NCI-H748 treated with DMSO at 0.1 percent for 48 hours (cell line): ENCODE measurements at places on chromosomes 2 and 18.

GRCh38 chr2:146659976-146660375 is 1184.9 kb upstream of the ACVR2A start:
- DNase-seq: no peak

- DNase-seq: no peak
These were observed 89.6 kb upstream of the PMAIP1 start for GRCh38 chr18:59810183-59810582.

- DNase-seq: no peak
These were observed 951.3 kb downstream of the TSN start for GRCh38 chr2:122706757-122707223.

DNA sequence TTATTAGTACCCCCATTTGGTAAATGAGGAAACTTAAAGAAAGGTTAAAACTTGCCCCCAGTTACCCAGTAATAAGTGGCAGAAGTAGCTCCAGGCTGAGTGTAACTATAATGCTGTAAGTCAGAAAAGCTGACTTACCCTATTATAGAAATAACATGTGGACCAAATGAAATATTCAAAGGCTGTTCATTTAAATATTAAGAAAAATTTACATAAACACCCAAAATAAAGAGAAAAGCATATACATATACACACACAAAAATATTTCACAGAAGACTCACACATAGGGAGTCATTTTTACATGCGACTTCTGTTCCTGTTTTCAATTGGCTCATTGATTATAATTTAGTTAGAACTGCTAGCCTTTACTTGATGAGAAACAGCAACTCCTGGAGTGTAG is 189.1 kb downstream of the NBAS start:
- no peak for DNase-seq

- no peak for DNase-seq
These were observed 11.0 kb upstream of the RNF144A start for GRCh38 chr2:6906165-6906741.

- no peak for DNase-seq
These were observed 146.3 kb upstream of the APCDD1 start for GRCh38 chr18:10308154-10308553.

DNA sequence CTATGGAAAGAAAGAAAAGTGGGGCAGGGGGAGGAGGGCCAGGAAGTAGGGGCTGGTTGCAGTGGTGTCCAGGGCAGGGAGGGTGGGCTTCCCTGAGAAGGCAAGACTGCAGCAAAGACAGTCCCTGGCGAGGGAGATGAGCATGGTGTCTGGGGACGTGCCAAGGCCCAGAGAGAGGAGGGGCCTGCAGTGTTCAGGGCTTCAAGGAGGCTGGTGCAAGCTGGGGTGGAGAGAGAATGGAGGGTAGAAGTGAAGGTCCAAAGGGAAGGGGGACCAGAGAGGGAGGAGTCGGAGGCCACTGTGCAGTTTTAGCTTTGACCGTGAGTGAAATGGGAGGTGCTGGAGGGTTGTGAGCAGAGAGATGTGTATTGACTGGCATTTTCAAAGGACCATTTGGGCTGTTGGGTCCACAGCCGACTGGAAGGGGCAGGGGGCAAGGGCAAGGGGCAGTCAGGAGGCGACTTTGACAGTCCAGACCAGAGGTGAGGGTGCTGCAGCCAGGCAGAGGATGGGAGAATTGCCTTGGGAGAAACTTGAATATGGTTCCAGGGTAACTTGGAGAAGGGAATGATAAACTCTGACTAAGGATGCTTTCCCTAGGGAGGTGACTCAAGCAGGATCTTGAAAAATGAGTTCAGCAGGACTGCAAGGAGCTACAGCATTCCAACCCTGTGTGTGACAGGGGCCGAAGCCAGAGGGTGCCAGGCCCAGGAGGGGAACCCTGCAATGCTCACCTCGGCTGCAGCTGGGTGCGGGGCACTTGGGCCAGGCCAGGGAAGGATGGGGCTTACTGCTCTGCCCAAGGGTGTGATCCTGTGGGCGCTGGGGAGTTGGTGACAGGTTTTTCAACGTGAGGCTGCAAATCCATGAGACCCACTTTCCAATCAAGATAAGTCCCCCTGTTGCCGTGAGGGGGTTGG is 177.1 kb upstream of the HAAO start:
- DNase-seq: no peak

- no peak for DNase-seq
These were observed 16.4 kb downstream of the GPR45 start for GRCh38 chr2:105257981-105258380.

- DNase-seq: peak; percentile 87
These were observed at the start of gene POU3F3 for GRCh38 chr2:104853534-104854497. POU3F3 (plus strand) TSS chr2:104854115; CDS start chr2:104855511, 1,396 bp downstream.

- DNase-seq: no peak
These were observed 178.3 kb downstream of the TRIB2 start for GRCh38 chr2:12895017-12895416.

DNA sequence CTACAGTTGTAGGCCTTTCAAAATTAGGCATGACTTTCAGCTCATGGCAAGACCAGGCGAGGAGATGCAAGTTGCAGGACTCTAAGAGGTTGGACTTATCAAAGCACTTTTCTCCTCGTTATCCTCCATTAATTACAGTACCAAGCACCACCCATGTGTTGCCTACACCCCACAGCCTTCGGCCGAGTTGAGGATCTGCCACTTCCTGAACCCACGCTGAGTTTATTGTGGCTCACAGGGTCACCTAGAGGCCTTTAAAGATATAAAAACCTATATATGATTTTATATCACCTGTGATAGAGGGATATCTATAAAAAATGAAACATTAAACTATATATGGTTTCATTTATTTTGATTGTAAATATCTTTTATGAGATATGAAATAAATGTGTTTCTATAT is 2.6 kb downstream of the UGT1A10 start:
- no peak for DNase-seq

GRCh38 chr18:62852851-62853250 is 137.5 kb downstream of the PHLPP1 start:
- no peak for DNase-seq
